ENCODE measurements at places on chromosomes 2 and 18.

- no peak for DNase-seq
These were observed 147.9 kb downstream of the MYT1L start for GRCh38 chr2:2183176-2183575.

DNA sequence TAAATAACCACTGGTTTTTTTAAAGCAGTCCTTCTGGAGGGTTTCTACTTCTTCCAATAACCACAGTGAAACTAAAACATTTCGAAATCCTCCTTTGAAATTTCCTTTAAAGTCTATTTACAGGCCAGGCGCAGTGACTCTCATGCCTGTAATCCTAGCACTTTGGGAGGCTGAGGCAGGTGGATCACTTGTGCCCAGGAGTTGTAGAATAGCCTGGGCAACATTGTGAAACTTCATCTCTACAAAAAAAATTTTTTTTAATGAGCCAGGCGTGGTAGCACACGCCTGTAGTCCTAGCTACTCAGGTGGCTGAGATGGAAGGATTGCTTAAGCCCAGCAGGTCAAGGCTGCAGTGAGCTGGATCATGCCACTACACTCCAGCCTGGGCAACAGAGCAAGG is 15.2 kb downstream of the KIDINS220 start:
- no peak for DNase-seq

DNA sequence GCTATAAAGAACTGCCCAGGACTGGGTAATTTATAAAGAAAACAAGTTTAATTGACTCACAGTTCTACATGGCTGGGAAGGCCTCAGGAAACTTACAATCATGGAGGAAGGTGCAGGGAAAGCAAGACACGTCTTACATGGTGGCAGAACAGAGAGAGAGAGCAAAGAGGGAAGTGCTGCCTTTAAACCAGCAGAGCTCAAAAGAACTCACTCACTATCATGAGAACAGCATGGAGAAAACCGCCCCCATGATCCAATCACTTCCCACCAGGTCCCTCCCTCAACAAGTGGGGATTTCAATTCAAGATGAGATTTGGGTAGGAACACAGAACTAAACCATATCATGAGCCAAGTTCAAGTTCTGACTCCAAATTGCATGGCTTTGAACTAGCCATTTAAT is 62.8 kb upstream of the PPP1CB start:
- no peak for DNase-seq

GRCh38 chr2:28640908-28641300 is 110.7 kb upstream of the PPP1CB start:
- DNase-seq, result no peak

DNA sequence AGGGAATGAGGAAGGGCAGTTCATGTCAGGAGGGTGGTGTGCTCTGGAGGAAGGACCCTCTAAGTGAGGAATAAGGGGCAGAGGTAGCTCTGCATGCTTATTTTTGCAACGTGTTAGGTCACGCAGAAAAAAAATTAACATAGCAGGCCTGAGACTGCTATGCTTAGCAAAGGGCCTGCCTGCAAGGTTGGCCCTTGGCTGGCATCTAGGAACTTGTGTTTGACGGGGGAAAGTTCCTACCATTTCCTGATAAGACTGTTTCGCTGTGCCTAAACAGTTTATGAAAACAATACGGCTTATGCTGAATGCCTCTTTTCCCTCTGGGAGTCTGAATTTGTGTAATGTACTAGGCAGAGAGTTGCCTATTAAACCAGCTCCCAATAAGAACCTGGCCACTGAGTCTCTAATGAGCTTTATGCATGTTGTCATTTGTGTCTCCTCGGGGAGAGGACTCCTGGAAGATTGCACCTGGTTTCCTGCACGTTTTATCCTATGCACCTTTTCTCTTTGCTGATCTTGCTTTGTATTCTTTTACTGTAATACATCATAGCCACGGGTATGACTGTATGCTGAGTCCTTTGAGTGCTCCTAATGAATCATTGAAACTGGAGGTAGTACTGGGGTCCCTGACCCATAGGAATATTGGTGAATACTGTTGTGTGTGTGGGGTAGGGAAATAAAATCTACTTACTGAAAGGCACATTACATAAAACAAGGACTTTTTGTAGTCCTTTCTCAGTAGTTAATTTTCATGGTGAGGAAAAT is 169.0 kb downstream of the PRPF40A start:
- no peak for DNase-seq

GRCh38 chr2:13015532-13016320 is 299.0 kb downstream of the TRIB2 start:
- no peak for DNase-seq
